C1 segment of cervical spinal cord (tissue), 14 donors: ENCODE measurements at places on chromosomes 5 and 9.

DNA sequence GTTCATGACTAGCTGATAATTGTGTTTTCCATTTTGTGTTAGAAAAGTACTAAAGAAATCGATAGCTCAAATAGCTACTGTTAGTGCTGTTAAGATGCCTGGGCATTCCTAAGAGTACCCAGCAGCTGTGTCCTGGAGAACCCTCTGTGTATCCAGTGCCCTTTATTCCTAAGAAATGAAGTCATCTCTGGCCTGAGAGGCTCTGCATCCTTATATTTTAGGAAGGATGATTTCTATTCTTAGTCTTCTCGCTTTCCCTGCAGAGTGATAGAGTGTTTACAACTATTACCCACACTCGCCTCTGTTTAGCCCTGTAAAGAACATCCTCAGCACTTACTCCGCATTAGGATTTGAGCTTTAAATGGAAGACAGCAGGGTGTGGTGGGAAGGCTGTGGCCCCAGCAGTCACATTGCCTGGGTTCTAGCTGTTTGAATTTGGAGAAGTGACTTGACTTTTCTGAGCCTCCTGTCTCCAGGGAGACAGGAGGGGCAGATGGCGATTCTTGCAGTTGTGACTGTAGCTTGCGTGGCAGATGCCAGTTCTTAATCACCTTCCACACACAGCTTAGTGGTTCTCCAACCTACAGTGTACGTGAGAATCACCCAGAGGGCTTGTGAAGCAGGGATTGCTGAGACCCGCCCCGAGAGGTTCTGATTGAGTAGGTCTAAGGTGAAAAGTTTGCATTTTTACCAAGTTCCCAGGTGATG, 177.2 kb upstream of the PITX1 start:
- no peak for DNase-seq

DNA sequence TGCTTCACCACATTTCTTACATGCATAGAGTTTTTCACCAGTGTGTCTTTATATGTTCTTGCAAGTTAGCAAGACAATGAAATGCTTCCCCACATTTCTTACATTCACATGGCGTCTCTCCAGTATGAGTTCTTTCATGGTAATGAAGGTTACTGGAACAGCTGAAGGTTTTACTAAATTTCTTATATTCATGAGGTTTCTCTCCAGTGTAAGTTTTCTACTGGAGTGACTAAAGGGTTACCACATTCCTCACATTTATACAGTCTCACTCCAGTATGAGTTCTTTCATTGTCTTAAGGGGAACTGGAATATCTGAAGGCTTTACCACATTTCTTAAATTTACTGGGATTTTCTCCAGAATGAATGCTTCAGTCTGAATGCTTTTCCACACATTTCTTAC, 350.3 kb downstream of the MAT2B start:
- no peak for DNase-seq

DNA sequence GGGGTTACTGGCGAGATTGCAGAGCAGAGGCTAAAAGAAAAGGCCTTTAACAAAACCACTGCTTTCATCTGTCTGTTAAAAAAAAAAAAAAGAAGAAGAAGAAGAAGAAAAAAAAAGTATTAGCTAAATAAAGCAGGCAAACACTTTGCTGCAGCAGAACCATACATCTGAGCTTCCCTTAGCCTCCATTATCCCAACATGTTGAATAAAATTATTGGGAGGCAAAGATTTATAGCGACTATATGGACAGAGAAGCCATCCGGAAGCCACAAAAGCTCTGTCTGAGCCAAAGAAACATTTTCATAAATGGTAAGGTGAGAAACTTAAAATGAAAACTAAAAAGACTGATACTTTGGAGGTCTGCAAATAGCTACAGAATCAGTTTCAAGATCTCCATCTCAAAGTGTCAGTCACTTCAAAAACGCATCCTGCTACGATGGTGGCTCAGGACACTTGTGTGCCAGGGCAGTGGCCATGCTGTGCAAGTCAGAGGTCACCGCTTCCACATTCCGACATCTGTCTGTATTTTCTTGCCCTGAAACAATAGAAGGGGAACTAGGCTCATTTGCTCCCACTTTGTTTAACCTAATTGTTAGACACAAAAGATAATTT, 9.6 kb downstream of the EFNA5 start:
- no peak for DNase-seq

GRCh38 chr9:18759827-18760226, 273.2 kb downstream of the SAXO1 start:
- no peak for DNase-seq

- DNase-seq: no peak
Observed at GRCh38 chr5:149550268-149550583, 1.0 kb downstream of the CSNK1A1 start.

DNA sequence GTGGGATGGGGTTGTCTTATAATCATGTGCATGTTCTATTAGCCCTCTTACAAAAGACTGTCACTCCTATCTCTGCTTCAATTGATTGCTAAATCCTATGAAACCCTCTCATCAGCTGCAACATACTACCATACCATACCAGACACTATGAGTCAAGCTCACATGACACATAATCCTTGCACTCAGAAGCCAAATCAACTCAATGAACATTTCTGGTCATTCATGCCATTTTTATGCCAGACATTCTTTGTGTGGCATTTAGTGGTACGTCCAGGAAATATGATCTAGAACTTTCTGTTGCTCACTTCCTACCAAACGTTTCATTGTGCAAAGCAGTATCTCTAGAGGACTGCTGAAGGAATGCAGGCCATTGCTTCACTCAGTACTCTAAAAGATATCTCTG, 159.2 kb upstream of the GNA14 start:
- no peak for DNase-seq

GRCh38 chr9:121279776-121280388, 11.9 kb downstream of the GSN start:
- DNase-seq: no peak
